Natural killer cell (primary cell): ENCODE measurements at places on chromosomes 1 and 21. TPM values are rescaled to one million over a fixed set of nuclear protein-coding genes. Genes with fewer than 3 reads are reported as not detected.
A peak's percentile ranks its signal among the peaks of the same experiment; 100 is the strongest.

DNA sequence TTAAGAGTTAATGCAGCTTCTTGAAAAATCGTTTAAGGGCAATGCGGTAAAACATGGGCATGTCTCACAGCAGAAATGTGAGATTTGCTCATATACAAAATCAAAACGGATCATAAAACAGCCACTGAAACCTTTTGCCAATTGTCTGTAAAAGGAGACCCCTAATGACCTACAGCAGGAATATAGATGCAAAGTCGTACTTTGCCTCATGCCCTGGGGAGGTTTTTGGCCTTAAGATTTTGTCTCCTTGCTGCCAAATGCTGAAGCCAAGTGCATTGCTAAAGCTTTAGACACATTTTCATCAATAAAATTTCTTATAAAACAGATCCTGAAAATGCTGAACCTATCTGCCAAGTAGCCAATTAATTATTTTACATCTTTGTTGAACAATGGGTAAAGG is 226.9 kb downstream of the TGFB2 start:
- no peaks in the 10 kb centered on the region for H3K27me3 ChIP-seq
- H3K36me3 ChIP-seq: no peaks in the 10 kb centered on the region
- H3K4me3 ChIP-seq: no peak overlapping the region
- no peaks in the 10 kb centered on the region for H3K4me1 ChIP-seq
- H3K27ac ChIP-seq: no peak overlapping the region

DNA sequence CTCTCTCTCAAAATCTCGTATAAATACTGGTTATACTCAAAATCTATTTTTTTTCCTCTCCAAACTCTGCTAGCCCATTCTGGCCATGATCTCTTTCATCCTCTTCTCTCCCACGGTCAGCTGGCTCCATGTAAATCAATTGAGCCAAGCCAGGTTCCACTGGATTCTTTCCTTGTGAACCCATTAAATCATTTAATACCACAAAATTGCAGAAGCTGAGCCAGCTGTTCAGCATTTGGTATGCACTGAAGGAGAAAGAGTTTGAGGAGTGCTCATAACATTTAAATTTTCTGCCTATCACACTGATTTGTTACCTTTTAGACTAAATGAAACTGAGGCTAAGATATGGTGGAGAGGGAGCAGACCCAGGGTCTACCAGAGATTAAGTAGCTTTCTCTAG is 29.1 kb upstream of the TADA1 start:
- no peak overlapping the region for H3K4me3 ChIP-seq
- H3K27ac ChIP-seq: no peak overlapping the region
- H3K4me1 ChIP-seq: no peaks in the 10 kb centered on the region
- DNase-seq: no peak
- H3K36me3 ChIP-seq: no peaks in the 10 kb centered on the region
- H3K27me3 ChIP-seq: no peaks in the 10 kb centered on the region

DNA sequence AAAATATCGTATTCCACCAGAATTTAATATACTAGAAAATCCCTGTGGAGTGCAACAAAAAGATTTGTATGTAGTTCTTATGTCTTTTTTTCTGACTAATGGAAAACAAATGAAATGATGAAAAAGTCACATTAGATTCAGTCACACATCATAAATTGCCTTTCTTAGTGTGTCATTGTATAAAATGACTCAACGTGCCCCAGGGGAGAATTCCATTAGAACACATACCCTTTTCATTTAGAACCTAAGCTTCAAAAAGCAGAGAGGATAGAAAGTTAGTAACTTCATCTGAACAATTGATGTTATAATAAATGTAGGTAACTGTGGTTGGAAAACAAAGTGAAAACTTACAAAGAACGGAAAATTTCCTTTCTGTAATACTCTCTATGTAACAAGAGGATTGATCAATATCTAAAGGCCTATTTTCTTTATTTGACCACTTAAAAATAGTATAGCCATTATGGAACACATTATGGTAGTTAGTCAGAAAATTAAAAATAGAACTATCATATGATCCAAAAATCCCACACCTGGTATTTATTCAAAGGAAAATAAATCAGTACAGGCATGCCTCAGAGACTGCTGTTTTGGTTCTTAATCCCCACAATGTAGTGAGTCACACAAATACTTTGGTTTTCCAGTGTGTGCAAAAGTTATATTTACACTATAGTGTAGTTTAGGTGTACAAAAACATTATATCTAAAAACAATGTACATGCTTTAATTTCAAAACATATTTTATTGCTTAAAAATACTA is 1016.1 kb downstream of the KCNT2 start:
- no peak for DNase-seq
- H3K27me3 ChIP-seq: no peaks in the 10 kb centered on the region
- H3K36me3 ChIP-seq: no peaks in the 10 kb centered on the region
- no peaks in the 10 kb centered on the region for H3K4me1 ChIP-seq
- no peak overlapping the region for H3K27ac ChIP-seq

DNA sequence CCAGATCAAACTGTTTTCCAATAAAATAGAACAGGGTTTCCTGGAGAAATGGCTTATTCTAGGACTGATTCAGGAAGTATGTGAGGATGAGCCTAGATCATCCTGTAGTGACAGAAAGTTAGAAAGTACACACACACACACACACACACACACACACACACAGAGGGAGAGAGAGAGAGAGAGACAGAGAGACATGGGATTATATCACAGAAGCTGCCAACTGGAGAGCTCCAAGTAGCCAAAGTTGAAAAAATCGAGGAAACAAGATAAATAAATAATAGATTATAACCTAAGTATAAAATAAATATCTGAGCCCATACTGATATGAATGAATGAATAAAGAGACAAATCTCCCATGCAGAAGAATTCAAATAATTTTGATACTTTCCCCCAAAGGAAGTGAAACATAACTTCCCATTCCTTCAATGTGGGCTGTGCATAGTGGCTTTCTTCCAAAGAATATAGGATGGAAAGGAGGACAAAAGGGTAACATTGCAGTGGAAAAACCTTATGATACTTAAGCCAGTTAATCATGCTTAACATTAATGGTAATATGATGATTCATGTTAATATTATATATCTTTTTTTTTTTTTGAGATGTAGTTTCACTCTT is 171.6 kb downstream of the NTPCR start:
- H3K36me3 ChIP-seq: no peaks in the 10 kb centered on the region
- no peak overlapping the region for H3K4me3 ChIP-seq
- DNase-seq: no peak
- H3K27me3 ChIP-seq: no peaks in the 10 kb centered on the region
- H3K27ac ChIP-seq: no peak overlapping the region

GRCh38 chr1:183472488-183473216 is at the start of gene SMG7:
SMG7 (plus strand) TSS chr1:183472499; CDS start chr1:183472621, 122 bp downstream.
- H3K27ac ChIP-seq: peak within 1 kb of the TSS; percentile 97
- H3K36me3 ChIP-seq: no peaks in the 10 kb centered on the region
- peak within 1 kb of the TSS; percentile 80 for H3K4me3 ChIP-seq

Gene GALNT2
- 53.6 TPM for total RNA-seq

Gene TBX19
- total RNA-seq: 5.3 TPM
